ENCODE measurements at places on chromosomes 12 and 14. TPM values are rescaled to one million over a fixed set of nuclear protein-coding genes. Genes with fewer than 3 reads are reported as not detected.

Gene NGB
- not detected for polyA plus RNA-seq

Gene PLCZ1
- not detected for polyA plus RNA-seq

Gene ADCY6
- polyA plus RNA-seq, result 0.03 TPM

Gene SMOC1
- 0.16 TPM for polyA plus RNA-seq

Gene TRAFD1
- polyA plus RNA-seq, result 23.1 TPM

Gene MFAP5
- polyA plus RNA-seq, result 0.31 TPM

GRCh38 chr14:50347521-50347920 lies 35.4 kb downstream of the DMAC2L start:
- no peak overlapping the region for H3K4me3 ChIP-seq
- peaks cover 3% of the 10 kb centered on the region for H3K36me3 ChIP-seq
- no peak for DNase-seq
- H3K27me3 ChIP-seq, result no peaks in the 10 kb centered on the region
- H3K4me1 ChIP-seq, result peaks cover 5% of the 10 kb centered on the region

GRCh38 chr12:111453071-111453989 lies 47.6 kb downstream of the SH2B3 start:
- H3K27me3 ChIP-seq, result no peaks in the 10 kb centered on the region
- peaks cover 67% of the 10 kb centered on the region for H3K36me3 ChIP-seq
- no peak overlapping the region for H3K27ac ChIP-seq
- no peak overlapping the region for H3K4me3 ChIP-seq
- peak; percentile 13 for DNase-seq

DNA sequence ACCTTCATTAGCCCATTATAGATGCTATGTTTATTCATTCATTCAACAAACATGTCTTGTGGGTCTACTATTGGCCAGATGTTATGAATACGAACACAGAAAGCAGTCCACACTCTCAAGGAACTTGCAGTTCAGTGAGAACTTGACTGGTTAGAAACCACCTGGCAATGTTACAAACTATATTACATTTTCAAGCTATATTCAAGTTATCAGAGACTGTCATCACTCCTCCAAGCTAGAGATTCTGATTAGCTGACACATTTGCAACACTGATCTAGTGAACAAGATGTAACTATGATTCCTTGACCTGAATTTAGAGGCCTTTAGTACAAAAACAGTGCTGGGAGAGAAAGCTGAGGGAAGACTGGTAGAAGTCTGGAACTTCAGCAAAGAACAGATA lies 170.7 kb upstream of the EEA1 start:
- H3K27ac ChIP-seq, result no peak overlapping the region
- DNase-seq, result no peak
- no peaks in the 10 kb centered on the region for H3K27me3 ChIP-seq
- H3K4me3 ChIP-seq, result no peak overlapping the region

DNA sequence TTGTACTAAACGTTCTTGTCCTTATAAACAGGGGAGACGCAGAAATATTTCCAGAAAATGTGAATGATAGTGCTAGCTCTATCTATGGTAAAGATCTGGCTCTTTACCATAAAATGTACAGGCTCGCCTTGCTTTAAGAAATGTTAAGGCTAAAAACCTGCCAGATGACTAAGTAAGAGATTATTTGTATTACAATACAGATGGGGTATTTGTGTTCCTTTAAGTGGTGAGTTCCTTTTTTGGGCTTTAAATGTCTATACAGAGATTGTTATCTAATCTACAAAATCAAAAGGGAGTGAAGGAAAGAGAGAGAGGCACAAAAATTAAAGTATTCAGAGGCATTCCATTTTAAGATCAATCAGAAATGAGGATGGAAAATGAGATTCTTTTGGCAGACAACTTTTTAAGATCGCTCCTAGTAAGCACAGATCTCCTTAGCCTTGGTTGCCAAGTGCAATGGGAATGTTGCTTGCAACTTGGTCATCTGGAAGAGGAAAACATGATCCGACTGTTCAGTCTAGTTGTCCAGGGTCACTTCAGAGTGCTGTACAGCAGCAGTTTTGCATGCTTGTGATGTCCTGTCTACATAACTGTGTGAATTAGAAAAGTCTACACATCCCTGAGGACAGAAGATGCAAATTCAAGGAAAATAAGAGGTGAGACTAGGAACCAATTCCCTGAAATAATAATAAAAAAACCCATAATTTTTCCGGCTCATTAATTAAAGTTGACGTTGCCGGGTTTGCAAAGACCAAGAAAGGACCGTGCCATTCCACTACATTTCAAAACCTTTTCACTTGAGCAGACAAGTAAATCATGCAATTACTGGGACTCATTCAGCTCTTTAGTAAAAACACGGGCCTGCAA lies 380.8 kb downstream of the EGLN3 start:
- H3K4me3 ChIP-seq, result no peak overlapping the region
- DNase-seq, result no peak
- no peaks in the 10 kb centered on the region for H3K36me3 ChIP-seq
- no peaks in the 10 kb centered on the region for H3K4me1 ChIP-seq

GRCh38 chr12:17588968-17589367 lies 501.0 kb downstream of the RERGL start:
- no peaks in the 10 kb centered on the region for H3K27me3 ChIP-seq
- H3K4me1 ChIP-seq, result no peaks in the 10 kb centered on the region
- H3K27ac ChIP-seq, result no peak overlapping the region
- DNase-seq, result no peak
- H3K4me3 ChIP-seq, result no peak overlapping the region

DNA sequence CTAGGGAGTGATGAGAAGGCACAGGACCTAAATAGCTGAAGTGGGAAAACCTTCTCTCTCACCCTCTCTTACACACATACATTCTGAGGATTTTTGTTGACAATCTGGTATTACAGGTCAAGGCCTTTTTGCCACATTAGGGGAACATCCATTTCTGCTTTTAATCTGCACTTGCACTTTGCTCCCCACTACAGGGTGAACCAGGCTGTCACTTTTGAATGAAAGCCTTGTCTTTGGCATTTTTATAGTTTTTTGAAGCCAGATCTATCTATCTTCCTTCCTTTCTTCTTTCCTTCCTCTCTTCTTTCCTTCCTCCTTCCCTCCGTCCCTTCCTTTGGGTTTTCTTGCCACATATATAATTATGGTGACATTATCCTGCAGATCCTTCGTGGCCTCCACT lies 165.9 kb upstream of the OTX2 start:
- no peaks in the 10 kb centered on the region for H3K27me3 ChIP-seq
- H3K36me3 ChIP-seq, result no peaks in the 10 kb centered on the region
- no peak for DNase-seq
- no peak overlapping the region for H3K27ac ChIP-seq
- H3K4me1 ChIP-seq, result no peaks in the 10 kb centered on the region

DNA sequence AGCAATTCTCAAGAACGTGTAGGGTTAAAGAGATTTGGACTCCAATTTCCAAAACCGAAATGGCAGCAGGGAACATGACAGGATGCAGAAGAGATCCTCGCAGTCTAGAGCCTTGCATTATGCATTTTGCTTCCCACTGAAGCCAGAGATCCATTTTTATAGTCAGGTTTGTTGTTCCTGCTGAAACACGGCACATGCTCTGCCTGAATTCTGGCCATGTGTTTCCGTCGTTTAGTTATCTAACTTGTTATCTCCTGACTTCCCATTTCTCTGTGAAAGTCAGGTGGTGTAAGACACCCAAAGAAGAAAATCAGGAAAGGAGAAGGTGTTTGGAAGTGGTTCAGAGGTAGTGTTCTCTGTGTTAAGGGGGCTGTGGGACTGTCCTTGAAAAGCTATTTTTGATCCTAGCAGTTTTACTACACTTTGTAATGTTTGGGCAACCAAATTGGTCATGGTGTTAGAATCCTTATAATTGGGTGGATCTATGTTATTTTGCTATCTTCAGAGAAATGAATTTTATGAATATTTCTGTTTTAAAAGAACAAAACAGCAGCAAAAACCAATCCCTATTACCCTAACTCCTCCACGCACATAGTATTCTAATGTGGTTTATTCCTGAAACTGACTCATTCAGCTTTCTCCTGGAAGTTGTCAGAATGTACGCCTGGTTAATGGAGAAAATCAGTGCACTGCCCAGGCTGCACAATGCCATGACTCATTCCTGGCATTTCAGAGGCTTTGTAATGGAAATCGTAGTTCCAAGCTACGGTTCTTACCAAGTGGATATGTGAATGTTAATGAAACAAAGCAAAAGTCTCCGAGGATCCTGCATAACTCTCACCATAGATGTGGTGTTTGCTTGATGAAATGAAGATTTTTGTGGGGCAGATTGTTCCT lies 110.1 kb downstream of the SAMD4A start:
- no peak for DNase-seq
- no peaks in the 10 kb centered on the region for H3K27me3 ChIP-seq

- no peak overlapping the region for H3K27ac ChIP-seq
- no peaks in the 10 kb centered on the region for H3K4me1 ChIP-seq
- no peaks in the 10 kb centered on the region for H3K27me3 ChIP-seq
- H3K36me3 ChIP-seq, result no peaks in the 10 kb centered on the region
- no peak overlapping the region for H3K4me3 ChIP-seq
- DNase-seq, result no peak
These were observed 10.5 kb downstream of the GPR137C start for GRCh38 chr14:52563120-52563519.

DNA sequence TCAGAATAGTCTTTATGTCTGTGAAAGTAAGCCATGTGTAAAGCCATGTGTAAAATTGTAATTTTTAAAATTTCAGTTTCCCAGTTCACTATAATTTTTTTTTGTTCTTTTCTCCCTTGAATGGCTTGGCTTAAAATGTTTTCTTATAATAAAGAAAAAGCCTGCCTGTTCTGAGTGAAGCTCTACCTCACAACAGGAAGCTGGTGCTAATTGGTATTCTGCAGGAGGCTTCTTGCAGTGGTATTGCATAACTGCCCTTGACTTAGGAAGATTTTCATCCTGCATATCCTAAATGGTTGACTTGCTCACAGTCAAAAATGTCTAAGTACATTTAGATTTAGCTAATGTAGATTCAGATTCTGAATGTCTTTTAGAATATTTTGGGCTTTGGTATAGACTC lies 49.5 kb downstream of the ATP2A2 start:
- no peaks in the 10 kb centered on the region for H3K4me1 ChIP-seq
- no peak overlapping the region for H3K27ac ChIP-seq
- H3K36me3 ChIP-seq, result peaks cover 91% of the 10 kb centered on the region
- no peaks in the 10 kb centered on the region for H3K27me3 ChIP-seq
- no peak for DNase-seq

DNA sequence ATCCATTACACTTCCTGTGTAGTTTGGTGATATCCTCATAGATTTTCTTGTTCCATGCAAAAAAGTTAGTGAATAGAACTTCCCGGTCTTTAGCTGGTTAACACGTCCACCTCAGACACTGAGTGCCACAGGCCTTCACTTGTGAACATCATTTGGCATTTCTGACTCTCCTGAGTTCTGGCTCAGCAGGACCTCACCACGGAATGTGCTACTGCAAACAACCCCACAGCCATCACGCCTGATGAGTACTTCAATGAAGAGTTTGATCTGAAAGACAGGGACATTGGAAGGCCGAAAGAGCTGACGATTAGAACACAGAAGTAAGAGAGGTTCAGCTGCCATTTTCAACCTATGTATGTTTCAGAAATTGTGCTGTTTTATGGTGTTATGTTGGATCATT lies 20.0 kb downstream of the C12orf76 start:
- no peak overlapping the region for H3K4me3 ChIP-seq
- peaks cover 28% of the 10 kb centered on the region for H3K36me3 ChIP-seq
- H3K27ac ChIP-seq, result no peak overlapping the region
- no peak for DNase-seq

- H3K27me3 ChIP-seq, result no peaks in the 10 kb centered on the region
- DNase-seq, result no peak
- no peaks in the 10 kb centered on the region for H3K36me3 ChIP-seq
- H3K4me3 ChIP-seq, result no peak overlapping the region
- no peak overlapping the region for H3K27ac ChIP-seq
These were observed 1.5 kb upstream of the EFS start for GRCh38 chr14:23366426-23366921.

DNA sequence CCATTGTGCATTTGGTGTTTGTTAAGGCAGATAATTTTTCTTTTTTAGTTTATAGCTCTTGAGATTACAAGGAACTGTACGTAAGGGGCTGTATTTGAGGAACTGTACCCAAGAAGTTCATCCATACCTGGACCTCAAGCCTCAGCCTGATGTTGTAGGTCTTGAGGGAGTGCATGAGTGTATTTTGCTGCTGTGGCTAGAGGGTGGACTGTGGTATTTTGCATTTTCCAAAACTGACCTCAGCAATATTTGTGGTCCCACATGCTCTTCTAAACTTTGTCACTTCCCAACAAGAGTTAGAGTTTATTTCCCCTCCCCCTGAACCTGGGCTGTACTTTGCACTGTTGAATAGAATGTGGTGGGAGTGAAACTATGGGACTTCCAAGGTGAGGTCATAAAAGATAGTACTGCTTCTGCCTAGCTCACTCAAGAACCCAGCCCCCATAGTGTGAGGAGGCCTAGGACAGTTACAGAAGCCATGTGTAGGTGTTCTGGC lies 42.2 kb upstream of the FBXO33 start:
- no peaks in the 10 kb centered on the region for H3K36me3 ChIP-seq
- DNase-seq, result no peak
- H3K27ac ChIP-seq, result no peak overlapping the region
- no peaks in the 10 kb centered on the region for H3K27me3 ChIP-seq
- H3K4me3 ChIP-seq, result no peak overlapping the region
- no peaks in the 10 kb centered on the region for H3K4me1 ChIP-seq

DNA sequence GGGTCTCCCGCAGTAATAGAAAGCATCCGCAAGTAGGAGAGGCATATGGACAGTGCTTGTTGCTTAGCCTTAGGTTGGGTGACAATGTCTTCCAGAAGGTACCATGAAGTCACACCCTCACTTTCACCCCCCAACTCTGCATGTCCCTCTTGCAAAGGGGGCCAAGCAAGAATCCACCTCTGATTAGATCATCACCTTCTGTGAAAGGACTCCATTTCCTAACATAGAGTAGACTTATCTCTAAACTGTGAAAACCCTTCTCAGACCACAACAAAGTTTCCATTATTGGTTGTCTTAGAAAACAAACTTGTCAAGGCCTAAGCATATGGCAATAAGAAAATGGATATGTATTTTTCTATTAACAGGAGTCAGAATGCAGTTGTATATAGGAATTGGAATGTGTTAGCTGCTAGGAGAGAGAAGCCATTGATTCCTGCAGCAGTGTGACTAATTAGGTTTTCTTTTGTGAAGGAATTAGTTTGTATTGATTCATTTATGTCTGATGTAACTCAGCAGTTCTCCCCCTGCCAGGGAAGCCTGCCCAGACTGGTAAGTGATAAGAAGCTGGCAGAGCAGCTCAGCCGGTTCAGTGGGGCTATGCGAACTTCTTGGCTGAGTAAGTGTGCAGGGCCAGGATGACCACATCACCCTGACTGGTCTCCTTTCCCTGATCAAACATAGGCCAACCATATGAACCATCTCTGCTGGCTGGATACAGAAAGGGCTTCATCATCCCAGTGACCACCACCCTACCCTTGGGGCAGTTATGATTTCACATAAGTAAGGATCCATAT lies 107.3 kb upstream of the CCDC196 start:
- H3K36me3 ChIP-seq, result no peaks in the 10 kb centered on the region
- H3K4me3 ChIP-seq, result no peak overlapping the region
- H3K27me3 ChIP-seq, result no peaks in the 10 kb centered on the region
- DNase-seq, result no peak
- H3K27ac ChIP-seq, result no peak overlapping the region
- H3K4me1 ChIP-seq, result no peaks in the 10 kb centered on the region

Measured in B cell (primary cell).